Osteocyte (in vitro differentiated cells): ENCODE measurements at places on chromosomes 1 and 21. TPM values are rescaled to one million over a fixed set of nuclear protein-coding genes. Genes with fewer than 3 reads are reported as not detected.

DNA sequence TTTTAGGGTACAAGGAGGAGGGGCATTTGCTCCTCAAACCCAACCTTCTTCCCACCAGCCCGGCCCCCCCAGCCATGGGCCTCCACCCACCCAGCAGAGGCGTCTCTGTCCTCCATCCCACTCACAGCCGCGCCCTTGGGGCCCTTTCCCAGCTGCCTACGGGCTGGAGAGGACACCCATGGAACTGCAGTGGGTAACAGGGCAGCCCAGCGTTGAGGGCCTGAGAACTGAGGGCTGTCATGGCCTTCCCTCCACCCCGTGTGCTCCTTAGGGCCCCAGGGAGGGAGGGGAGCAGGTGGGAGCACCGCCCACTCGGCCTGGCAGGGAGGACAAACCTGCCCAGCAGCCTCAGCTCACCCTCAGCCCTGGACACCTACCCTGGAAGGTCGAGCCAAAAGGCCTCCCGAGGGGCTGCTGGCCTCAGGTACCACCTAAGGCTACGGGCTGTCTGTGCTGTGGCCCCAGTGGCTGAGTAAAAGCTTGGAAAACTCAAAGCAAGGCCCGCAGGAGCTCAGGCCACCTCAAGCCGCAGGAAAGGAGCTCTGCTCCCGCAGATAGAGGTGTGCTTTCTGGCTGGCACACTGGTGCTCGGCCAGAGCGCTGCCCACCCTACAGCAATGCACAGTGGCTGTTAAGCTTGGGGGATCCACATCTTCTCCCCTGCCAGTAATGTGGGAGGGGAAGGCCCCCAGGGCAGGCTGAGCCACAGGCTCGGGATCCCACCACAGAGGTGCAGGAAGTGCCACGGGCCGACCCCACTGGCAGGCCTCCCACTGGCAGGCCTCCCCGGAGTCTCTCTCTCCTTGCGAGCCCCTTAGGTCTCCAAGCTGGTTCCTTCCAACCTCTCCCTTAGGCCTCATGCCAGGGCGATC, 2.2 kb upstream of the ARHGEF16 start:
- no peak for DNase-seq

GRCh38 chr1:212949771-212950170, 570 bp upstream of the VASH2 start:
- no peak for DNase-seq

DNA sequence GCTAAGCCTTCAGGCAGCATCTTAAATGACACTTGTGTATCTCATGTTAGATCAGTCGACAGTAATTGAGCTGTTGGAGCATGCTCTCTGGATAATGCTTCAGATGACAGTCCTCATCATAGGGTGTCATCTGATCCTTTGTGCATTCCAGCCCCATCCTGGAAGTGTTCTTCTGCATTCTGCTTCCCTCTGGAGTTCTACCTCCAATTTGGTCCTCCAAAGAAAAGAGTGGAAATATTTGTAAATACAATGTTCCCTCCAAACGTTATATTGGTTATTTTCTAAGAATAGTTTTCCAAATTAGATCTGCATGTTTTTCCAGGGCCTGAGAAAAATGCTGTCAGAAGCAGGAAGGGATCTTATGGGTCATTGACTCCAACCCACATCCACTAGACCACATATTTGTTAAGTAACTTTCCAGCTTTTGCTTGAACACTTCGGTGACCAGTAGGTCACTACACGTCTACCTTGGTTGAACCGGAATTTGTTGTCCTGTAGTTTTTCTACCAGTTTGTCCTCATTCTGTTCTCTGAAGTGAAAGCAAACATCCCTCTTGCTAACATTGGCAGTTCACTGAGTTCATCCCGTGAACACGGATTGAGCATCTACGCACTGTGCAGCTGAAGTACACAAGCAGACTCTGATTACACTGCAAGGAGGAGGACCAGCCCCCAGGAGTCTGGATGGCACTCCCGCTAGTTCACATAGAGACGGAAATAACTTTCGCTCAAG, 136.0 kb downstream of the TLR5 start:
- no peak for DNase-seq

DNA sequence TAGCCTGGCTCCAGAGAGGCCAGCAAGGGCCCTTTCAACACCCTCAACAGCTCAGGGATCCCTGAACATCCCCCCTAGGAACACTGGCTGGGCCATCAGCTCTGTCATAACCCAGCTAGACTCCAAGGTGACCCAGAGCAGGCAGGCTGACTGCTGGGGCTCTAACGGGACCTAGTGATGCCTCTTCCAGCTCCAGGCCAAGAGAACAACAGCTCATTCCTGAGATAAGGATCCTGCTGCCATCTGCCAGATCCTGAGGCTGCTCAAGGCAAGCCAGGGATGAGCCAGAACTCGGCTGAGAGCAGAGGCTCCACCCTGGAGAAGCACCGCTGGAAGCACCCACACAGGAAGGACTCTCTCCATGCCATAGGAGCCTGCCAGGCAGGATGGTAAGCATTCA, 2.0 kb downstream of the VSIG8 start:
- no peak for DNase-seq

GRCh38 chr1:16888860-16889816, 6.6 kb upstream of the RNU1-2 start:
- no peak for DNase-seq

DNA sequence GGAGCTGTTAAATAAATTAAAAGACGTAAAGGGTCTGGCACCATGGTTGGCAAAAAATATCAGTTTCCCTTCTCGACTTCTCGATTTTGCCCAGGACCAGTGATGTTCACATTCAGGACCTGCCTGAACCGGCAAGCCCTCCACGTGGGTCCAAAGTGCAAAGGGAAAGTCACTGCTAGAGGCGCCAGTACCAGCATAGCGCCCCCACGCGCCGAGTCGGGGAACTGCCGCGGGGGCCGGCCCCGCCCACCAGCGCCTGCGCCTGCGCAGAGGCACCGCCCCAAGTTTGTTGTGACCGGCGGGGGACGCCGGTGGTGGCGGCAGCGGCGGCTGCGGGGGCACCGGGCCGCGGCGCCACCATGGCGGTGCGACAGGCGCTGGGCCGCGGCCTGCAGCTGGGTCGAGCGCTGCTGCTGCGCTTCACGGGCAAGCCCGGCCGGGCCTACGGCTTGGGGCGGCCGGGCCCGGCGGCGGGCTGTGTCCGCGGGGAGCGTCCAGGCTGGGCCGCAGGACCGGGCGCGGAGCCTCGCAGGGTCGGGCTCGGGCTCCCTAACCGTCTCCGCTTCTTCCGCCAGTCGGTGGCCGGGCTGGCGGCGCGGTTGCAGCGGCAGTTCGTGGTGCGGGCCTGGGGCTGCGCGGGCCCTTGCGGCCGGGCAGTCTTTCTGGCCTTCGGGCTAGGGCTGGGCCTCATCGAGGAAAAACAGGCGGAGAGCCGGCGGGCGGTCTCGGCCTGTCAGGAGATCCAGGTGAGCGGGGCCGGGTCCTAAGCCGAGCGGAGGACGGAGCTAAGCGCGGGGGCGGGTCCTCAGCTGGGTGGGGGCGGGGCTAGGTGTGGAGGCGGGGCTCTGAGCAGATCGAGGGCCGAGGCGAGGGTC, at the start of gene PINK1:
Gene PINK1, plus strand, starts transcription at position 269 of the 875 bp plus-strand sequence. Its CDS starts 91 bp downstream, at position 360.
- peak; percentile 95 for DNase-seq

GRCh38 chr1:185083818-185084217, 38.5 kb downstream of the RNF2 start:
- DNase-seq, result no peak

- no peak for DNase-seq
Measured at GRCh38 chr21:39040494-39041110, 142.6 kb downstream of the PSMG1 start.

GRCh38 chr1:179825798-179826460, 51.7 kb downstream of the TOR1AIP2 start:
- peak; percentile 69 for DNase-seq

DNA sequence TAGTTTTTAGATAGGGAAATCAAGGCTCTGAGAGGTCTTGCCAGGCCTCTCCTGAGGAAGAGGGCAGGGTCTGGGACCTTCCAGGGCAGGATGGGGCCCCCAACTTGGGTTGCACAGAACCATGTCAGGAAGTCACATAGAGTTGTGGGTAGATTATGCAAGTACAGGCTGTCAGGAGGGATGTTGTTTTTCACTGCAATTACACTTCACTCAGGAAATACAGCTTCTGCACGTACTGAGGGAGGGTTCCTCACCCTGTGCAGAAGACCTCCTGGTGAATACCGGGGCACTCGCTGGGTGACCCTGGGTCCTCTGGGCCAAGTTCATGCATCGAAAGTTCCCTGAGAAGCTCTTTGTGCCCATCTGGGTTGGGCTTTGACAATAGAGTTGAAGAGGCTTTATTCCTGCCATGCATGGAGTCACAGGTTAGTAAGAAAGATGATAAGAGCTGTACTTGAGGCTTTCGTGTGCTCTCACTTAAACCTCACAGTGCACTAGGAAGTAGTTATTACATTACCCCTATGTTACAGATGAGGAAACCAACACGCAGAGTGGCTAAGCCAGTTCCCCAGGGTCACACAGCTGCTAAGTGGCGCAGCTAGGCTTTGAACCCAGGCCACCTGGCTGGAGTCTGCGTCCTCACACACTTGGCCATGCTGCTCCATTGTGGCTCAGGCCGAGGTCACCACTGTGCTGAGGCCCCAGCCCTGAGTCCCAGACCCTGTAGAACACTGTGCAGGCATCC, 16.2 kb upstream of the TNFRSF1B start:
- DNase-seq, result no peak

DNA sequence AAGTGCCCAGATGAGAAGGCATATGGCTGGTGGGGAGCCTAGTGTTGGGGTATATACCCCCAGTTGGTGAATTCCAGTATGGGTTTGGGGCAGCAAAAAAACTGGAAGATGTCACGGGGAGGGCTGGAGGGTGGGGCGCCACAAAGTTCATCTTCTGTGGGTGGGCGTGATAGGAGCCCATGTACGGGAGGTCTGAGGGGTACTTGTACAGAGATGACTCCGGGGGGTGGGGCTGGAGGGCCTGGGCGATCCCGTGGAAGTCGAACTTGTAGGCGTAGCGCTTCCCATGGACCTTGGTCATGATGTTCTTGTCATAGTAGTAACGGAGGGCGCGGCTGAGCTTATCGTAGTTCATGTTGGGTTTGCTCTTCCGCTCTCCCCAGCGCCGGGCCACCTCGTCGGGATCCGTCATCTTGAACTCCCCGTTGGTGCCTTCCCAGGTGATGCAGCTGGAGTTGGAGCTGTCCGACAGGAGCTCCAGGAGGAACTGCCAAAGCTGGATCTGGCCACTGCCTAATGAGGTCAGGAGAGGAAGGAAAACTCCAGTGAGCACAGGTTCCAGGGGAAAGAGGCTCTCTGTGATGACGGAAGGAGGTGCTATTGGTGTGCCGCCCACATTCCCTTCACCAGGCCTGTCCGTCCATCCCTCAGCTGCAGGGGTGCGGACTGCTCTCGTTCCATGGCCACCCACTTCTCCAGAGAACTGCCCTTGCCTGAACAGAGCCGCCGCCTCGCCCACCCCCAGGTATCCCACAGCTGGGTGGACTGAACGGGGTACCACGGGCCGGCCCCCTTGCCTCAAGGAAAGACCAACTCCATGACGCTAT, 114.7 kb downstream of the ERG start:
- DNase-seq, result no peak

- no peak for DNase-seq
Measured at GRCh38 chr1:56370513-56370912, 208.8 kb downstream of the PLPP3 start.

DNA sequence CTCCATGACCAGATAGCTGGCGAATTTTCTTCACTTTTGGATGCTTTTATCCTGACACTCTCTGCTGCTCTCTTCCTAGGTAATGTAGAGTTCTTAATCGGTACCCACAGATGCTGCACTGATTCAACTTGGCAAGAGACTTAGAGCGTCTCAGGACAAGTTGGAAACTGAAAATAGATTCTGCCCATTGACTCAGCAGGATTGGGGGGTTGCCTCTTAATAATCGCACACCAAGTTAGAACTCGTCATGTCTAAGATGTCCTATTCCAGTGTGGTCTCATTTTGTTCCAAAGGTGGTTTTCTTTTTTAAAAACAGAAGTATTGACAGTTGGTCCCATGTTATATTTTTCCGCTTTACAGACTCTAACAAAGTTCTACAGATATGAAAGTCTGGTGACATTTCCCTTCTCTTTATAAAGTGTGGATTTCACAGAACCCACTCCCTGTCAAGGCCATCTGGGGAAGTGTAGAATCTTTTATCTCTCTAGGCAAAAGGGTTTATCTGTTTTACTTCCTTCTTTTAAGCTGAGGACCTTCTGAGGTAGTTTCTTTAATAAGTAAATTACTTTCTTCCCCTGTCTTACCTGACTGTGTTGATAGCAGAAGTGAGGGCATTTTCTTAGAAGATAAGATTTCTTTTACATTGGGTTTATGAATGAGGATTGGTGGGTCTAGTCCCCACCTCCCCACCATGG, 12.1 kb upstream of the DIPK1A start:
- no peak for DNase-seq

- DNase-seq, result peak; percentile 89
Measured at GRCh38 chr1:204350857-204351573, 8.7 kb downstream of the PLEKHA6 start.

DNA sequence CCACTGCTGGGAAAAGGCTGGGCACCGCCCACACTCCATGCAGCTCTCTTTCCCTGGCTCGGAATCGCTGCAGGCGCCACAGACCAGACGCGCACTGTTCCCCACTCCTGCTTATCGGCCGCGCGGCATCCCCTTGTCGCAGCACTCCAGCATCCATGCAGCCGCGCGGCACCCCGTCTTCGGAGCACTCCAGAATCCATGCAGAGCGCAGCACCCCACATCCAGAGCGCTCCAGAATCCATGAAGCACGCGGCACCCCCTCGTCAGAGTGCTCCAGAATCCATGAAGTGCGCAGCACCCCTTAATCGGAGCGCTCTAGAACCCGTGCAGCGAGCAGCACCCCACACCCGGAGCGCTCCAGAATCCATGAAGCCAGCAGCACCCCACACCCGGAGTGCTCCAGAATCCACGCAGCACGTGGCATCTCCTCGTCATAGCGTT, 9.5 kb downstream of the TFF3 start:
- no peak for DNase-seq

- DNase-seq, result no peak
Measured at GRCh38 chr1:51000160-51000559, 30.1 kb downstream of the CDKN2C start.

DNA sequence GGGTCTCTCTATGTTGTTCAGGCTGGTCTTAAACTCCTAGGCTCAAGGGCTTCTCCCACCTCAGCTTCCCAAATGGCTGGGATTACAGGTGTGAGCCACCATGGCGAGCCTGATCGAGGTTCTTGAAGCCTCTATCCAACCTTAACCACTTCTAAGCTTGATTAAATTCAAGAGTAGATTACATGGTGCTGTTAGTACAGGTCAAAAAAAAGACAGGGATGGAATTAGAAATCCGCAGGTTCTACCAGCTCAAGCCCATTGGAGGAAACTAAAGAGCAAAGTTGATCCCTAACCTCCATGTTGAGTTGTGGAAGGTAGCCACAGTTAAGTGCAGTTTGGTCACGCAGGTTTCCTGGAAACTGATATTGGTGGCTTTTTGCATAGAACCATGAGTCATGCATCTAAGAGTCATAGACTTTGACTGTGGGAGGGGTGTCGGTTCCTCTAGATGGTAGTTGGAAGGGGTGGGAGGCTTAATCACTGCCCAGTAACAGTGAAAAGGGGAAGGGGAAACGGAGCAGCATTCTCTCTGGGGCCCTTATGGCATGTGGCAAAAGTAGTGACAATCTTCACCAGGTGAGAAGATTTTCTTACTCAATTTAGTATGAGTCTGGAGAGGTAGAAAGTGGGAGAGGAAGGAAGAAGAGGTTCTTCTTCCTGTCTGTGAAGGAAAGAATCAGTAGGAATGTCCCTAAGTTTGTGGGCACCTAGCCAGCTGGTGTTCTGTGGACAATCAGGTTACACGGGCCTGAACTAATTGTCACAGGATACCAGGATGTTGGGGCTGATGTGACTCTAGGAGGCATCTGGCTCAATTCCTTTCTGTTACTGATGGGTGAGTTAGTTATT, 7.0 kb downstream of the CD53 start:
- DNase-seq, result no peak

Gene SPATA46
- not detected in 2 replicates for total RNA-seq

Gene GPR61
- not detected in 2 replicates for total RNA-seq

Gene NFYC
- 49.0 and 53.4 TPM in 2 replicates for total RNA-seq

Gene ZBTB18
- total RNA-seq, result 23.0 and 24.2 TPM in 2 replicates

Gene TNFRSF8
- total RNA-seq, result not detected in 2 replicates
